NCI-H2081 (cell line): ENCODE measurements at places on chromosomes 12 and 14.
A peak's percentile ranks its signal among the peaks of the same experiment; 100 is the strongest.

GRCh38 chr12:101707131-101707782 is 9.8 kb downstream of the CHPT1 start:
- DNase-seq = no peak

DNA sequence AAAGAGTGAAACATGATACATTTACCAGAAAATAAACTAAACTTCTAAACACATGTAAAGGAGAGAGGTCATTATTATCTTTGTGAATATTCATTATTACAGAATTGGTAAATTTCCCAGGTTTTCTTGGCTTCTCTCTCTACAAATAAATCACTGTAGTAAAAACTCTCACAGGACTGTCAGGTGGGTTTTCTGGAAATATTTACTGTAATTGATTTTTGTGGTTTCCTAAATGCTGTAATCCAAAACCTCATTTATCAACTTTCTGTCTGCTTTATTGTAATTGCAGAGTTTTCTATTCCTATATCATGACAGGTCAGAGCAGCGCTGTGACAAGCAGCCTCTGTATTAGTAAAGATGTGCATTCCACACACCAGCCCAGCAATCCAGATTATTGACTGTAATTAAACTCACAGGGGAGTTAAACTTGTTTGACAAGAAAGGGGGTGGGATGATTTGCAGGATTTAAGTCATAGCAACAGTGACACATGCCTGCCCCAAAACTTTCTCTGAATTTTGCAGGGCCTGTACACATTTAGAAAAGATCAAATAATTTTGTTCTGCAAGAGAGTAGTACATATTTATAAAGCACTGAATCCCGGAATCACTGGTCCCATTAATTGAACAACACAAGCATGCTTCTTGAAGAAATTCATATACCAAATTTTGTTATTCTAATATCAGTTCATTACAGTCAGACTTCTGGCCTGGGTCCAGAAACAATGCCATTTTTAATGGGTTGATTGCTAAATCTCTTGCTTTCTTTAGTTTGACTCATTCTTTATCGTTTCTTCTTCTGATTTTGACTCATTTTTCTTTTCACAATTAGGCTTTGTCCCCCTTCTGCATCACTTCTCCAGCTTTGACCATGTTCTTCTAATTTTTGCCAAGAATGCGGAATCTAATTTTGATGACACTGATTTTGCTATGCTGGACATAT is 42.2 kb downstream of the PTPRO start:
- peak; percentile 72 for DNase-seq

GRCh38 chr12:111434680-111435338 is 29.1 kb downstream of the SH2B3 start:
- DNase-seq = peak; percentile 72

GRCh38 chr12:122830517-122831214 is 4.6 kb upstream of the HIP1R start:
- DNase-seq = no peak

DNA sequence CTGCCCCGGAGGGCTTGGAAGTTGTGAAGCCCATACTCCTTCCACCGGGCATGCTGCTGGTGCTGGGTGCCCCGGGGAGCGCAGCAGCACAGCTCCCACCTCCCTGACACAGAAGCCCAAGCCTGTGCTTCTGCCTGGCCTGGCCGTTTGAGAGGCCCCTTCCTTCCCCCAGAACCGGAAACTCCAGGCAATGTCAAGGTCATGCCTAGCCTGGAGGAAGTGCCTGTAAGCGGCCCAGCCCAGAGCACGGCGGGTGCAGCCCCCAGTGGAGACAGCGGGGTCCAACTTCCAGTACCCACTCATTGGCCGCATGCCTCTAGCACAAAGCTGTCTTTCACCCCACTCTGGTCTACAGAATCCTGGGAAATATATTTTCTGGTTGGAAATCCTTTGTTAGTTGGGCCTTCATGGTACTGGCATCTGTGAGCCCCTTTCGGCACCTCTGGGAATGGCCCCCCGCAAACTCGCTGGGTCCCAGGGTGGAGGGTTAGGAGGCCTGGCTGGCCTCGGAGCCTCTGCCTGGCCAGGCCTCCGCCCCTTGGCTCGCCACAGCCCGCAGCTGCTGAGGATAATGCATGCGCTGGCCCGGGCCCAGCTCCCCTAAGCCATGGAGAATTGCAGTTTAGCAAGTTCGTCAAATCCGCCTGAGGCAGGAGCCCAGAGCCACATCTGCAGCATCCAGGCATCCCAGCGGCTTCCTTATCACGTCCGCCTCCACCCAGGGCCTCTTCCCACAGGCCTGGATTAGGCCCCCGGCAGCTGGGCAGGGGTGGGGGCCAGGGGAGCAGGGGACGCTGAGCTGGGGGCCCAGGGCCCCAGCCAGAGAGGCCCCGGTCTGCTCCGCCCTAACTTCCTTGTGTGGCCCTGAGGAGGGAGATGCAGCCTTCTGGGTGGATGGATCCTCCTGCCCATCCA is 48.9 kb upstream of the DLK1 start:
- no peak for DNase-seq

GRCh38 chr14:69917287-69917686 is 38.1 kb downstream of the SMOC1 start:
- DNase-seq = peak; percentile 34

DNA sequence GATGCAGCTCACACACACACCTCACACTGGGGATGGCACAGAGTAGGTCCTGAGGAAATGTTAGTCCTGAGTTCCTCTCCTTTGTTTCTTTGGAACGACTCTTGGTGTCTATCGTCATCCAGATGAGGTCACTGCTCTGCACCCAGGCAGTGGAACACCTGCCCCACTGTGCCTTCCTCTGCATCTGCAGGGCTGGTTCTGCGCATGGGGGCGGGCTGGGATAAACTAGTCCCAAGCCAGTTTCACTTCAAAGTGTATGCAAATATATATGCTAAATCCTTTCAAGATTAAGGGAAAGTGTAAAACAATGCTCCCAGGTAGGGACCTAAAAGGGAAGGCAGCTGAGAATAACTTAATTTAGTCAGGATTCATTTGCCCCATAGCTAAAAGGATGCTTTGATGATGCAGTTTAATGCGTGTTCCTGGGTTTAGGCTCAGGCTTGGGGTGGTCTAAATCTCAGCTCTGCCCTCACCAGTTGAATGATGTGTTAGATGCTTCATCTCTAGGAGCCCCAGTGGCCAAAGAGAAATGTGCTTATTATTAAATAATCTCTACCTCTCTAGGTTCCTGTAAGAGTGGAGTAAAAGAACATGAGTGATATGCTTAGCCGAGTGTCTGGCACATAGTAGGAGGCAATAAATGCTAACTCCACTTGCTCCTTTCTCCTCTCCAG is 47.1 kb upstream of the OVCH1 start:
- no peak for DNase-seq

- no peak for DNase-seq
Observed at GRCh38 chr14:37051153-37051552, 121.3 kb downstream of the SLC25A21 start.

- no peak for DNase-seq
Observed at GRCh38 chr12:4505376-4505986, 33.2 kb upstream of the RAD51AP1 start.

DNA sequence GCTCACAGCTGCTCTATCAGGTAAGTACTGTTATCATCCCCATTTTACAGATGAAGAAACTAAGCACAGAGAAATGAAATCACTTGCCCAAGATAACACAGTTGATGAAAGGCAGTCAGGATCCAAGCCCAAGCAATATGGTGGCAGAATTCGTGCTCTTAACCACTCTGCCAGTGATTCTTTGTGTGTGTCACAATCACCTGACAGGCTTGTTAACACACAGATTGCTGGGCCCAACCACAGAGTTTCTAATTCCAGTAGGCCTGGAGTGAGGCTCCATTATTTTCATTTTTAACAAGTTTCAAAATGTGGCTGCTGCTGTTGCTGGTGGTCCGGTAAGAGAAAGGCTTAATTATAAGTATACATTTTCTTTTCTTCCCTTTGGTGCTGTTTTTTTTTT is 134.2 kb downstream of the TGFB3 start:
- no peak for DNase-seq

GRCh38 chr14:77039285-77040058 is 11.0 kb upstream of the IRF2BPL start:
- no peak for DNase-seq

GRCh38 chr14:101970830-101971400 is 6.5 kb downstream of the DYNC1H1 start:
- DNase-seq = no peak

DNA sequence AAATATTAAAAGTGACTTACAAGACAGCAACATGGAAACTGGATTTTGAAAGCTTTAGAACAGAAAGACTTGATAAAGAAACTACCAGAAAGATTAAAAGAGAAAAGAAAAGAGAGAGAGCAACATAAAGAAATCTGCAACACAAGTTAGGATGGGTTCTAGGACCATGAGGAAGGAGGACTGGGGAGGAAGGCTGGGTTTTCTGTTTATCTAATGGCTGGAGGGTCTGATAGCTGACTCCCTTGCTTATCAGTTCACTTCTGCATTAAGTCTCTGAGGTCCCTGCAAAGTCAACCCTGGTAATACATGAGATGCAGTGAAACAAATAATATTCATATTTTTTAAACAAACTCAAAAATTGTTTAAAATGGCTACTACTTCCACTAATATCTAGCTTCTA is 90.1 kb downstream of the RPAP3 start:
- no peak for DNase-seq

GRCh38 chr14:101501341-101501740 is 60.0 kb upstream of the DIO3 start:
- no peak for DNase-seq
